ENCODE measurements at places on chromosomes 3 and 15. TPM values are rescaled to one million over a fixed set of nuclear protein-coding genes. Genes with fewer than 3 reads are reported as not detected.

The C3orf85 gene
- not detected for total RNA-seq

DNA sequence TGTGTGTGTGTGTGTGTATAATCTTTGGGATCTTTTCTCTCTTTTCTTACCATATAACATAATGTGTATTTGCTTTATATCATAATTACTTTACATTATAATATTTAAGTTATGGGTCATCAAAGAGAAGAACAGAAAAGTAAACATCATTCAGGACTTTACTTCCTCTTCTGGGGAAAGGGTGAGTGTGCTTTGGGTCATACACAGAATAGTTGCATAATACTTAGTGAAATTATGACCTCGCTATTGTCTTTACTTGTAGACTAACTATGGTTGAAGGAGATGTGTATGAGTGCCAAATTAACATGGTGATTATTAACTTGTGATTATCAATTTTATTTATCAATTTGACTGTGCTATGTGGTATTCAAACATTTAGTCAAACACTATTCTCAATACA lies 1086.9 kb downstream of the DIPK2A start:
- H3K36me3 ChIP-seq, result no peaks in the 10 kb centered on the region
- H3K27me3 ChIP-seq, result no peaks in the 10 kb centered on the region
- H3K27ac ChIP-seq, result no peak overlapping the region
- no peak for DNase-seq

DNA sequence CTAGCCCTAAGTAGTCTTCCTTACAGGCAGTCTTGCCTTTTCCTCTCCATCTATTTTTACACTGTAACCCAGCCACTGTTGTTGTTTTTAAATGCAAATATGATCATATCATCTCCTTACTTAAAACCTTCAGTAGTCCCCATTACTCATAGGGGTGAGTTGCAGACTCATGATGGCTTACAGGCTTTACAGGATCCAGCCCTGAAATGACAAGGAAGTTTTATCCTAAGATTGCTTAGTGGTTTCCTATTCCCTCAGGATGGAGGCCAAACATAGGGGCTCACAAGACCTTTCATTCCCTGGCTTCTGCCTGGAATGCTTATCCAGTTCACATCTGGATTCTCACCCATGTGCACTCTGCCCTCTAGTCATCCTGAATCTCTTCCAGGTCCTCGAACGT lies 27.7 kb upstream of the PCOLCE2 start:
- H3K27ac ChIP-seq, result no peak overlapping the region
- H3K27me3 ChIP-seq, result peaks cover 7% of the 10 kb centered on the region
- H3K4me1 ChIP-seq, result no peaks in the 10 kb centered on the region
- H3K36me3 ChIP-seq, result peaks cover 1% of the 10 kb centered on the region

DNA sequence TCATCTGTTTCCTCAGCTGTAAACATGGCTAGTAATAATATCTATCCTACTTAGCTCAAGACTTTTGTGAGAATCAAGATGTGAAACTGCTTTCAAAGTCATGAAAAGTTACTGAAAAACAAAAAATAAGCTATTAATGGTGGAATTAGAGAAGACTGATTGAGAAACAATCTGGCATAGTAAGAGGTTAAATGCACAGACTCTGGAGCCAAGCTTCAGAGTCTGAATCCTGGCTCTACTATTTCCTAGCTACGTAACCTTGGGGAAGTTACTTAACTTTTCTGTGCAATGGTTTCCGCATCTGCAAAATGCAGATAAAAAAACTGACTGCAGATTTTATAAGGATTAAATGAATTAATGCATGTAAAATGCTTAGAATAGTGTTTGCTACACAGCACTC lies 28.8 kb downstream of the LRRFIP2 start:
- H3K27me3 ChIP-seq, result no peaks in the 10 kb centered on the region
- DNase-seq, result no peak
- H3K36me3 ChIP-seq, result peaks cover 35% of the 10 kb centered on the region
- H3K27ac ChIP-seq, result no peak overlapping the region
- no peak overlapping the region for H3K4me3 ChIP-seq

Measured in chondrocyte (in vitro differentiated cells).